Calu3 (cell line): ENCODE measurements at places on chromosomes 1 and 21. TPM values are rescaled to one million over a fixed set of nuclear protein-coding genes. Genes with fewer than 3 reads are reported as not detected.

The LRRN2 gene
- total RNA-seq: not detected in 2 replicates

The MROH9 gene
- total RNA-seq: not detected in 2 replicates

The A3GALT2 gene
- 0.61 TPM in 1 of 2 replicates, not detected in the other for total RNA-seq

The CASZ1 gene
- total RNA-seq: 12.6 and 16.5 TPM in 2 replicates

The CRABP2 gene
- total RNA-seq: 17.6 and 27.3 TPM in 2 replicates

The TFF2 gene
- 0.59 TPM in 1 of 2 replicates, not detected in the other for total RNA-seq

The KIAA1614 gene
- 0.19 and 0.27 TPM in 2 replicates for total RNA-seq

The IGSF21 gene
- not detected in 2 replicates for total RNA-seq

The ALPL gene
- 0.31 and 0.93 TPM in 2 replicates for total RNA-seq

The SLC44A5 gene
- 5.0 and 5.8 TPM in 2 replicates for total RNA-seq

The FAM78B gene
- 1.9 and 4.9 TPM in 2 replicates for total RNA-seq

The KLHDC7A gene
- 14.3 and 14.4 TPM in 2 replicates for total RNA-seq

The DHX9 gene
- total RNA-seq: 224 and 263 TPM in 2 replicates

The SLC45A3 gene
- total RNA-seq: 27.5 and 29.1 TPM in 2 replicates

The IFI44L gene
- 82.0 and 230 TPM in 2 replicates for total RNA-seq

The AMPD1 gene
- not detected in 2 replicates for total RNA-seq

The LAMB3 gene
- total RNA-seq: 331 and 333 TPM in 2 replicates

The ADGRL4 gene
- total RNA-seq: not detected in 2 replicates

The SPRR4 gene
- total RNA-seq: not detected in 2 replicates

The TRIM46 gene
- 1.1 and 1.8 TPM in 2 replicates for total RNA-seq

The IVL gene
- total RNA-seq: 1.1 and 1.9 TPM in 2 replicates

The PPM1J gene
- 1.3 and 2.2 TPM in 2 replicates for total RNA-seq

The KLHDC9 gene
- 5.3 and 7.0 TPM in 2 replicates for total RNA-seq

The MYCL gene
- 0.59 and 0.78 TPM in 2 replicates for total RNA-seq

The RCOR3 gene
- total RNA-seq: 48.0 and 54.1 TPM in 2 replicates

The TCP10L gene
- 0.51 TPM in 1 of 2 replicates, not detected in the other for total RNA-seq

The C1orf141 gene
- not detected in 2 replicates for total RNA-seq

The GJA9 gene
- 0.56 TPM in 1 of 2 replicates, not detected in the other for total RNA-seq

The AGT gene
- 27.5 and 49.6 TPM in 2 replicates for total RNA-seq

The FCGR2B gene
- total RNA-seq: not detected in 2 replicates

The SPATA21 gene
- not detected in 2 replicates for total RNA-seq

The CR1L gene
- not detected in 2 replicates for total RNA-seq

The LCK gene
- 0.66 and 0.88 TPM in 2 replicates for total RNA-seq

The ATP1A2 gene
- not detected in 2 replicates for total RNA-seq

The TMIGD3 gene
- not detected in 2 replicates for total RNA-seq

The PIK3C2B gene
- total RNA-seq: 24.4 and 33.9 TPM in 2 replicates
